ENCODE measurements at places on chromosomes 7 and 10.

DNA sequence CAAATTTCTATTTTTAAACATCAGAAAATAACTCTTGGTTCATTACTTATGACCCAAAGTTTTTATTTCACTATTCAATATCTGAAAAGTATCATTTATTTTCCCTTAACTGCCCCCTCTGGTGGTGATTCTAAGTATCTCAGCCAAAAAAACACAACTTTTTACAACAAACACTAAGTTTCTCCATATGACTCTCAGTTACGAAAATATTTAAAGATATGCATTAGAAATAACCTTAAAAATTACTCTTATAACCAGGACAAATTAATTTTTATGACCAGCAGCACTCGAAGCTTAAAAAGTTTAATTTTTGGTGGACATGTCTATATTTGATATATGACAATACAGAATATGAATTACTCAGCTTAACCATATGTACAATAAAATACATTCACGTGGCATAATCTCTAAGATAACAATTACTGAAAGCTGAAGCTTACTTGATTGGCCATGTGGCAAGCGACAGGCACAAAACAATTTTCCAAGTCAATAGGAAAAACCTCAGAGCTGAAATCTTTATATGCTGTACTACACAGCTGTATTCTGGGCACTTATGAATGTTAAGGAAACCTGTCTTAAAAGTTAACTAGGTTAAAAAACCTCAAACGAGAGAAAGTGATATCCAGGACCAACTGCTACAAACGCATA is 2.3 kb downstream of the HNRNPA2B1 start:
- DNase-seq, result no peak

DNA sequence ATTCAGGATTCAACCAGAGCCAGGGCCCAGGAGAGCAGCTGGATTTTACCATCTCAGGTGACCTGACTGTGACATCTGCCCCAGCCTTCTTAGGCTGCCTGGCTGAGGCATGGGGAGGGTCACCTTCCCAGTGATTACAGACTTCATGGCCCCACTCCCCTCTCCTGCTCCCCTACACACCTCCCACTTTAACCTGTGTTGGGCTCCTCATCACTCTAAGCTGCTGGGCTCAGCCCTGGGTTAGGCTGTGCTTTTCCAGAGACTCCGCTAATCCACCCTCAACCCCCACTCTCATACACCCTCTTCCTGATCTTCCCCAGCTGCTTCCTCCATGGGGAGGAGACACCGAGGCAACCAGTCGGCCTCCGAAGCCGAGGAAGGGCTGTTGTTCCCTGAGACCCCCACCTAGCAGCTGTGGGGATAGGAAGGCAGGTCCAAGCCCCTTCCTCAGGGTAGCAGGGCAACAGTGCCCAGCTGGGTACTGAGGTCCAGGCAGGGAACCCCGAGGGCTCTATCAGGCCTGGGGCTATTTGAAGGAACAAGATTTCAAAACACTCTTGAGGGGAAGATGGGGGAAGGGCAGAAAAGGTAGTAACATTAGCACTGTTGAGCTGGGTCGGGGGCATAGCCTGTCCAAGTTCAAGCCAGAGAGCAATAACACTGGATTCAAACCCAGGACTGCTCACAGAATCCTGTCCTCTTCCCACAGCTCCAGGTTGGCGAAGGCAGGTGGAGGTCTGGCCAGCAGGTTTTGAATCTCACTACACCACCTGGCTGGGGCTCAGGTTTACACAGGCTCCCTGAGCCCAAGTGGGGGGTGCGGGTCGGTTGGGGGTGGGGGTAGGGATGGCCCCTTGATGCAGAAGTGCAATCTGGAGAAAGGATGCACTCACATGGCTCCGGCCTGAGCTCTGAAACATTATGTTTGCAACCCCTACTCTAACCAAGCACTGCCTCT is 1.8 kb downstream of the IMPDH1 start:
- DNase-seq, result no peak

- DNase-seq, result no peak
Observed at GRCh38 chr10:77189075-77189474, 448.5 kb downstream of the KCNMA1 start.

- DNase-seq, result no peak
Observed at GRCh38 chr7:101644879-101645278, 15.8 kb upstream of the MYL10 start.

DNA sequence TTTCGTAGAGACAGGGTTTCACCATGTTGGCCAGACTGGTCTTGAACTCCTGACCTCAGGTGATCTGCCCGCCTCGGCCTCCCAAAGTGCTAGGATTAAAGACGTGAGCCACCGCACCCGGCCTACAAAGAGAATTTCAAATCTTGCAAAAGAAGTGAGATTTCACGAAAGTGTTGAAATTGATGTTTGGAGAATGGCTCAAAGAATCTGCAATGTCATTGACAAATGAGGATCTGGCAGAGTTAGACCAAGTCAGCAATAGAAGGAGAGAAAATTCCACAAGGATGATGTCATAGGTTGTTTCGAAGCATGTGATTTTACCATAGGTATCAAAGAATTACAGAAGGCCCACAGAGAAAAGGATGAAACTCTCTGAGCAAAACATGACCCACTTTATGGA is 71.7 kb downstream of the LYZL2 start:
- DNase-seq, result peak; percentile 58

DNA sequence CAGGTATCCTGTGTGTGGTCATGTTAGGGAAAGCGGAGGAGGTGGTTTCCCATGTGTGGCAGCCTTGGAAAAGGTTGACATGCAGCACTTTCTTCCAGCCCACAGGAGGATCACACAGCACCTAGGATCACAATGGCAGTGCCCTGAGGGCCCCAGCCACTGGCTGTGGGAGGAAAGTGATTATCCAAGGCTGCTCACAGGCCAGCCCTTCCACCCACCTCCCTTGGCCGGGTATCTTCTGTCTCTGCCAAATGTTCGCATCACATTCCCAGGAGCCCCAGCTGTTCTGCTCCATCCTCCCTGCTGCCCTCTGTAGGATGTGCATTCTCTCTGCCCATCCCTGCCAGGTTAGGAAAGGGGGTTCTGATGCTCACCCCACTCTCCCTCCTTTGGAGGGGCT is 2.5 kb upstream of the MLXIPL start:
- DNase-seq, result peak; percentile 43

DNA sequence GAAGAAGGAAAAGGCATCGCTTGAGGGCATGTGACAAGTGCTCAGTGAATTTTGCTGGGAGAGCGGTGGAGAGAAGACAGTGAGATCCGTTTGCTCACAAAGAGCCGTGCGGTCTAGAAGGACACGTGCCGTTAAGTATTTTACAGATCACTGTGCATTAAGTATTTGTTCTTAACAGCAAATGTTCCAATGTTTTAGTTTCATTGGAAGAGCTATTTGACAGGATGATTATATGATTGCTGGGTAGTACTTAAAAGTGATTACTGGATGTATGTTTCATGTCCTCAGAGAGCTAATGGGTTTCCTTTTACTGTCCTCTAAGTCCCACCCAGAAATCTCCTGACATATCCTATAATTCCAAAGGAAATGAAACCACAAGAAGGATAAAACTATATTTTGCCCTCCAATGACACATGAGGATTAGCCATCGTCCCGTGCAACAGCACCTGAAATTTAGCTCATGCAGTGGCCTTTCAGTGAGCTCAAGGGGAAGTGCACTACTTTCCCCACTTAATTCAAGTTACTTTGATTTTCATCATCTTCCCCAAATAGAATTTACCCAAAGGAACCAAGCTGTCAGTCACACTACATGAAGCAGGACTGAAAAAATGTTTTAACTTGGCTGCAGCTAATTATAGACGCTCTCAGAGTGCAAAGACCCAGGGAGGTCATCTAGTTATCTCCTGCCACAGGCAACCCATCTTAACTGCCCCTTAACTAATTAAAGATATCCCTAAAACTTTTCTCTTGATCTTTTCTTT is 80.3 kb downstream of the KLF6 start:
- DNase-seq, result no peak

DNA sequence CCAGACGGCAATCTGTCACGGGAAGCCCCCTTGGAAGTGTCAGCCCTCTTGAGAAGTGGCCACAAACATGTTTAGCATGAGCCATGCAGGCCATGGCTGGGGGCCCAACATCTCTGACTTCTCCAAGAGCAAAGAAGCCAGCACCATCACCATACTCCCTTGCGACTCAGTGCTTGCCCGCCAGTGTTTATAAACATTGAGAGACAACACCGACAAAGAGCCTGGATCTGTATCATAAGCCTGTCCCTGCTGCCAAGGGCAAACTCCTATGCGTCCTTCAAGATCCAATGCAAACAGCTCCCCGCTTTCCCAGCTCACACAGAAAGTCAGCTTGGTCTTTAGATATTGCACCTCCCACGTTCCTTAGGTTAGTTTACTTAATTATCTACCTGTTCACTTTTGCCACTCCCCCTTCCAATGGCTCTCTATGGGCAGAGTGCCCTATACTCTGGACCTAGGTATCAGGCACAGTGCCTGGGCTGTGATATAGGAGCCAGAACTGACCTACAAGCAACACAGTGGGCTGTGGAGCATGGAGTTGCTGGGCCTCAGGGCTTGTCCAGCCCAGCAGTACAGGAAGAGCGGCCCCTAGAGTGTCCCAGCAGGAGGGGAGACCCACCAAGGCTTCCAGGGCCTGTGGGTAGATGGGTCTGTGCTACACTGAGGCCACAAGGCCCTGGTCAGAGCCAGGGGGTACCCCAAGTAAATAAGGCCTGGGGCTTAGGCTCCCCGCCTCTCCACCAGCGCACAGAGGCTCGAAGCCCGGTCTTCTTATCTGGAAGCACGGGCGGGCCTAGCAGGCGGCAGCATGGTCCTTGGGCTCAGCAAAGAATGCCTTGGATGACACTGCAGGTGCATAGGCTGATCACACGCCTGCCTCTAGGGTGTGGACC is 37.7 kb downstream of the CAMK2B start:
- DNase-seq, result no peak

GRCh38 chr7:135445690-135446089 is 64.2 kb downstream of the CNOT4 start:
- no peak for DNase-seq

GRCh38 chr7:40507166-40507565 is 372.4 kb downstream of the SUGCT start:
- no peak for DNase-seq

- DNase-seq, result no peak
Observed at GRCh38 chr7:36315309-36315944, 74.2 kb upstream of the ANLN start.

DNA sequence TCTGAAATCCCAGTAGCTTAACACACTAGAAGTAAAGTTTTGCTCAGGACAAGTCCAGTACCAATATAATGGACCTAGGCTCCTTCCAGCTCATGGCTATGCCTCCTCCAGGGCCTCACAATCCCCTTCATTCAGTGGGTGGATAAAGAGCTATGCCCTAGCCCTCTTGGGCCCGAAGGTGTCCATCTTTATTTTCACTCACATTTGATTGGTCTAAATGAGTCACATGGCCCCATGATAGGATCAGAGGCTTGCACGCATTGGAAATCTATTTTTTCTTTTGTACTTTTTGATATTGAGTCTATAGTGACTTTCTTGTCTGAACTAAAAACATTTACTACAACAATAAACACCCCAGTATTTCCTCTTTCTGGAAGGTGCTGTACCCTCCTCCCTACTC is 202.6 kb upstream of the CTBP2 start:
- no peak for DNase-seq

GRCh38 chr7:157139810-157140510 is 1.2 kb downstream of the UBE3C start:
- no peak for DNase-seq

GRCh38 chr7:46651561-46652088 is 730.6 kb upstream of the IGFBP3 start:
- peak; percentile 65 for DNase-seq

DNA sequence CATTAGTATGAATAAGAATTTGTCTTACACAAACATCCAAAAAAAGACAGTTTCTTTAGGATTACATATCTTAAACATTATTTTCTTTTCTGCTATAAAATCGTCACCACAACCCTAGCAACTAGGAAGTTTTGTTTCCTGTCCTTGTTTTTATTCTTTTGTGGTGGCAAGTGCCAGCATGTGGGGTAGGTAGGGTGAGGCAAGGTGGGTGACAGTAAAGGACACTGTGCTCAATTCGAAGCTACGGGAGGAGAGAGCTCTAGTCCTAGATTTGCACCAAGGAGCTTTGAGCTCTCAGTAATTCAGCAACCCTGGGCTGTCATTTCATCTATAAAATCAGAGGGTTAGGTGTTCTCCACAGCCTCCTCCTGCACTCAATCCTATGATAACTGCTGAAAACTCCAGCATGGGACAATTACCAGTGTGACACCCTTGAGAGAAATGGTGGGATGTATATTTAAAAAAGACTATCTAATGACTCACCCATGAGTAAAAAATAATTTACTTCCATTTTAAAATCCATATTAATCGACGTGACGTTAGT is 187.1 kb downstream of the FAM107B start:
- no peak for DNase-seq

DNA sequence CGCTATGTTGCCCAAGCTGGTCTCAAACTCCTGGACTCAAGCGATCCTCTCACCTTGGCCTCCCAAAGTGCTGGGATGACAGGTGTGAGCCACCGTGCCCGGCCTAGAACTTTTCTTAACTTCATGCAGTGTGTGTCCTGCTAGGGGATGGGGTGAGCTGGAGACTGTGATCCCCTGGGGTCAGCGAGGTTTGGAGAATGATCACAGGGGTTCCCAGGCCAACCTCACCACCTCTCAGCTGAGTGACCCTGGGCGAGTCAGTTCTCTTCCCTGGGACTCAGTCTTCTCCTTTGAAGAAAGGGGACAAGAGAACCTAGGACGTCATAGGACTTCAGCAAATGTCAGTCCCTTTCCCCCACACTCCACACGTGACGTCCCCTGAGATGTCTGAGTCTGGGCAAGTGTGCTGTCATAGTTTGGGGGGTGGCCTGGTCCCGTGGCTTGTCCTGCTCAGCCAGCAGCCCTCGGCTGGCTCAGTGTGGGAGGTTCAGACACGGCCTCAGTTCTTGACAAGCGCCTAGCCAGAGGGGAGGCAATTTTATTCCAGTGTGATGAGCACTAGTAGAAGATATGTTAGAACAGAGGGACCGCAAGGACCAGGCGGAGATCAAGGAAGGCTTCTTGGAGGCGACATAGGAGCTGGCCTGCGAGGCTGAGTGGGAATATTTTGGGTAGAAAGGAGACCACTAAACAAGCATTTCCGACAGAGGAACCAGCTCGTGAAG is 43.3 kb upstream of the ELN start:
- DNase-seq, result no peak
